Caco-2 (cell line): ENCODE measurements at places on chromosomes 16 and 17.

DNA sequence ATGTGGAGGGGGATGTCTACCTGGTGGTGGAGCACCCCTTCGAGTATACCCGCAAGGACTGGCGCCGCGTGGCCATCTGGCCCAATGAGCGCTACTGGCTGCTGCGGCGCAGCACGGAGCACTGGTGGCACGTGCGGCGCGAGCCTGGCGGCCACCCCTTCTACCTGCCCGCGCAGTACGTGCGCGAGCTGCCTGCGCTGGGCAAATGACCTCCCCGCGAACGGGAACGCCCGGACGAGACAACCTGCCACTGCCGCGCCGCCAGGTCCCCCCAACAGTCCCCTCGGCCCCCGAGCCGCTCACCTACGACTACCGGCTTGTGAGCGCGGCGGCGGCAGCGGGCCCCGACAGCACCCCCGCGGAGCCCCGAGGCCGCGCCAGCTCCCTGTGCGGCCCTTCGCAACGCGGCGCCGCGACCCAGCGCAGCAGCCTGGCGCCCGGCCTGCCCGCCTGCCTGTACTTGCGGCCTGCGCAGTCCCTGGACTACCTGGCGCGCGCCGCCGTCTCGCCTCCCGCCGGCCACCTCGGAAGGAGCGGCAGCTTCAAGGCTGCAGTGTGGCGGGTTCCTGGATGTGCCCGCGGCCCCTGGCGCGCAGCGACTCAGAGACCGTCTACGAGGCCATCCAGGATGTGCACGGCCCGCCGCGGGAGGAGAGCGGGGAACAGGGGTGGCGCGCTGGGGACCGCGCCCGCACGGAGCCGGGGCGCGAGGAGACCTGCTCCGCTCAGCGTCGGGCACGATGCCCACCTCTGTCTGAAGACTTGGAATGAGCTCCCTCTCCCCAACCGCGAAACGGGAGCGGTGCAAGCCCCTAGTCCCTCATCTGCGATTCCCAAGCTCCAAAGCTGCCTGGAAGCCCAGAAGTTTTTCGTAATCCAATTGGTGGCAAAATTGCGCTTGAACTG is 48.7 kb upstream of the AMZ2 start:
- DNase-seq = no peak

GRCh38 chr16:70157477-70158260 is 15.9 kb upstream of the CLEC18C start:
- DNase-seq = no peak

GRCh38 chr17:60630352-60630751 is 30.4 kb downstream of the PPM1D start:
- no peak for DNase-seq

- DNase-seq = no peak
These were observed 45.1 kb downstream of the WDR45B start for GRCh38 chr17:82602986-82603710.

GRCh38 chr17:82959990-82960418 is 119.4 kb upstream of the METRNL start:
- DNase-seq = no peak

GRCh38 chr17:57285701-57286100 is 29.4 kb downstream of the MSI2 start:
- DNase-seq = no peak

- DNase-seq = no peak
These were observed 31.5 kb downstream of the PIPOX start for GRCh38 chr17:29074488-29074887.

- no peak for DNase-seq
These were observed 1.2 kb downstream of the GRN start for GRCh38 chr17:44346064-44346844.

GRCh38 chr17:5585836-5586521 is 1.7 kb upstream of the NLRP1 start:
- DNase-seq = no peak

- no peak for DNase-seq
These were observed 46.3 kb downstream of the ERN1 start for GRCh38 chr17:64083563-64084085.

GRCh38 chr16:82395212-82395611 is 225.2 kb upstream of the MPHOSPH6 start:
- DNase-seq = no peak

DNA sequence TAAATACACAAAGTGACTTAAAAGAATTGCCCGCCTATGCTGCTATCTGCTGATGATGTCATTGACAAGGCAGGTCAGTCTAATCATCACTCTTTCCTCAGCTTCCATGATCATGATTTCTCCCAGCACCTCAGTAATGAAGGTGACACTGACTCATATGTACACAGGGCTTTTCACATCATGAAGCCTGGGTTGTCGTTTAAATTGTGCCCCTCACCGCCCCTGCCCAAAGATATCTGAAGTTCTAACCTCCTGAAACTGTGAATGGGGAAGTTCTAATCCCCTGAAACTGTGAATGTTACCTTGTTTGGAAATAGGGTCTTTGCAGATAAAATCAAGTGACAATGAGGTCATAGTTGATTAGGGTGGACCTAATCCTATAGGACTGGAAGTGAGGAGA is 17.4 kb upstream of the GPRC5C start:
- DNase-seq = no peak

- peak; percentile 70 for DNase-seq
These were observed 55.9 kb downstream of the MYO18A start for GRCh38 chr17:29124135-29124924.
